Stimulated activated CD4-positive, alpha-beta T cell treated with anti-CD3 and anti-CD28 coated beads, Interleukin-1b, Interleukin-23, amount 100 ng/mL, for 1 hour (primary cell): ENCODE measurements at places on chromosomes 7 and 10.

- DNase-seq = no peak
Measured at GRCh38 chr10:77350134-77350533, 287.5 kb downstream of the KCNMA1 start.

DNA sequence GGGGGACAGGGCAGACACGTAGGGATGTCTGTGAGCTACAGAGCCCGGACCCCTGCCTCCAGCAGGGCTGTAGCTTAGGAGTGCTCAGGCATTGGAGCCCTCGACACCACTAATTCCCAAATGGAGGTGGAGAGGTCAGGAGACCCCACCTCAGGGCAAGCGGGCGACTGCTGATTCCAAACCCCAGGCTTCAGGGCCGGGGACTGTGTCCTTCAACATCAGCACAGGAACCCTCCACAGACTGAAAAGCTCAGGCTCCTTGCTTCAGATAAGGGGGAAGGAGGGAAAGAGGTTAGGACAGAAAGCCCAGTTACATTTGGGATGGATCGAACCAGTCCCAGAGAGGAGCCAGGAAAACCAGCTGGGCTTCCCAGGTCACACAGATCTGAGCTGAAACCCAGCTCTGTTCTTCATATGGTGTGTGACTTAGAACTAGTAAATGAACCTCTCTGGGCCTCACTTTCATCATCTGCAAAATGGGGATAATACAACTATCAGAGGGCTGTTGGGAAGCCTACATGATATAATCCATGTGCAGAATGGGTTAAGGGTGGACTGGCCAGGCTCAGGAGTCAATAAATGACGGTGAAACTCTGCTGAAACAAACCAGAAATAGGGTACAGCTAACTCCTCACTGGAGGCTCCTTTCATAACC, 16.7 kb downstream of the POLL start:
- no peak for DNase-seq

- DNase-seq = no peak
Measured at GRCh38 chr10:58696736-58697135, 184.1 kb downstream of the BICC1 start.

DNA sequence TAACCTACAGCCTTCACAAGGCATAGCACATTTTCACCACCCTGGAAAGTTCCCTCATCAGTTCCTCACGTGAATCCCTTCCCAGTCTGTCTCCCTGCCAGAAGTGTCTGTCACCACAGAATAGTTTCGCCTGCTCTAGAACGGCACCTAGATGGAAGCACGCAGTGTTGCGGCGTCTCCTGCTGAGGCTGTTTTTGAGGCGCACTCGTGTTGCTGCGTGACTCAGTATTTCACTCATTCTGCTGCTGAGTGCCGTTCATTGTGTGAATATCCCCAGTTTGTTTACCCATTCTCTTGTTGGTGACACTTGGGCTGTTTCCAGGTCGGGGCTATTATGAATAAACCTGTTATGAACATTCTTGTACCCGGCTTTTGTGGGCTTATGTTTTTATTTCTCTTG, 12.8 kb downstream of the NOS3 start:
- no peak for DNase-seq

GRCh38 chr10:70362328-70362727, 20.1 kb downstream of the LRRC20 start:
- no peak for DNase-seq
